ENCODE measurements at places on chromosomes 11 and 22.

- DNase-seq, result no peak
Measured at GRCh38 chr11:73141031-73141308, 1.1 kb downstream of the FCHSD2 start.

GRCh38 chr11:45219411-45219810 lies 66.7 kb downstream of the SYT13 start:
- no peak for DNase-seq

DNA sequence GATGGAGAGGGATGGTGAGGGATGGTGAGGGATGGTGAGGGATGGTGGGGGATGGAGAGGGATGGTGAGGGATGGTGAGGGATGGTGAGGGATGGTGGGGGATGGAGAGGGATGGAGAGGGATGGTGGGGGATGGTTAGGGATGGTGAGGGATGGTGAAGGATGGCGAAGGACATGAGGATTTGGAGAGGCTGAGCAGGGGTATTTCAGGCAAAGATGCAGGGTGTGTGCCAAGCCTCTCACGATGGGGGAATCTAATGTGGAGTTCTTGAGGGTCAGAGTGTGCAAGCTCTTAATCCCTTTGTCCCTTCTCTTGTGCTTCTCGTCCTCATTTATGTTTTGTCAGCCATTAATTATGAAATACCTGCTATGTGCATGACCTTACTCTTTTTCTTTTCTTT lies 7.5 kb upstream of the PLA2G6 start:
- DNase-seq, result no peak

- no peak for DNase-seq
Measured at GRCh38 chr11:12083380-12083779, 27.0 kb upstream of the MICAL2 start.

- DNase-seq, result no peak
Measured at GRCh38 chr11:68704887-68705286, 20.5 kb downstream of the GAL start.

DNA sequence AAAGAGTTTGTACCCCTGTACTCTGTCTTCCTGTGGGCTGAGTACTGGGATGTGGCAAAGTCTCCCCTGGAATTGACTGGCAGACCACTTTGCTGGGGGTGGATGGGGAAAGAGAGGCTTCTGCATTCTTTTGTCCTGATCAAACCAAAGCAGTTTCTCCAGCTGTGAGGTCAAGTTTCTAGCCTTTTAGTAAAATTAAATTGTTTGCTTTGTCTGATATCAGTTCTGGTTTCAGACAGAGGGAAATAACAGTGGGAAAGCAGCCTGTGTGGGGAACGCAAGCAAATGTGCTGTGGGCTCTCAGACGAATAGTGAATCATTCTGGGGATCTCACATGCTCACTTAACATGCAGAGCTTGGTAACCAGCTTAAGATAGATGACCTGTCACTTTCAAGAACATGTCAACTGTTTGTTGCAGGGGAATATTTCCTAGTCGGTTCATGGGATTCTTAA lies 151.6 kb downstream of the FAT3 start:
- DNase-seq, result peak; percentile 77

GRCh38 chr11:45698777-45699497 lies 33.5 kb upstream of the CHST1 start:
- DNase-seq, result no peak

DNA sequence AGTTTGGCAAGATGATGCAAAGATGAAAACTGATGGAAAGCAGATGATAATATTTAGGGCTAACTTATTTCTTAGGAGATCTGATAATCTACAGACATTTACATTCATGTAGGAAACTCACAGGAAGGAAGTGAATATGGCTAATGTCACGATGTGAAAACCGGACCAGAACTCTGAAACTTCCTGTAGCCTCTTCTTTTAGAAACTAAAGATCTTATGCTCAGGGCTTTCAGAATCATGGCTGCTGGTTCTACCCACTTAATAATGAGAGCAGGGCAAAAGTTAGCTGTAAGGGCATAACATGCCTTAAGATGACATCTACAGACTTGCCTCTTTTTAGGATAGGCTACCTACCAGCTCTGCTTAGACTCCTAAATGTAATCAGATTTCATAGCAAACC lies 15.2 kb downstream of the CPSF7 start:
- no peak for DNase-seq

- no peak for DNase-seq
Measured at GRCh38 chr11:33419924-33420323, 162.7 kb downstream of the HIPK3 start.

DNA sequence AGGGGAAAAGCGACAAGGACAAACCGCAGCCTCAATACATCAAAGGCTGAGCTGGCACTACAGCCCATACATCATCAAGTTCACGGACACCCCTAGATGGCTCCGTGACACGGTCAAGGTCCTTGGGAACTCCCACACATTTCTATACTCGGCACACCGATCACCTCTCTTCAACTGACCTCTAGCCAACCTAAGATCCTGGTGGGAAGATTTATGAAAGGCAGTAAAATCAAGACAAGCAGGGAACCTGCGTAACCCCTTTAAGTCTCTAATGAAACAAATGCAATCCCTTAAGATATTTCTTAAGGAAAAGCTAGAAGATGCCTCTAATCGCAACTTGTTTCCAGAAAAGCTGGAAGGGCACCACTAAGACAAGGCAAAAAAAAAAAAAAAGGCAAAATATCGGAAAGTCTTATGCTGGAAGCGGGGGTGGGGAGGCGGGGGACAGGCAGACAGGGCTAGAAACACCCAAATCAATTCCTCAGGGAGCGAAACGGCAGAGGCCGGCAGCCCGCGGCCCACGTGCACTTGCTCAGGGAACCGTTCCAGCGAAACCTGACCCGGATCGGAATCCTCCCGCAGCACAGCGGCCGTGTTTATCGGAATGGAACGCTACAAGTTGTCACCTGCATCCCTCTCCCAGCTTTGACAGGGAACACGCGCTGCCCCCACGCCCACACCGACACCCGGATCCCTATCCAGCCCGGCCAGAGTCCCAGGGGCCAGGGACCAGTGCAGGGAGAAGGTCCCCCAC lies 1.4 kb downstream of the ARHGAP20 start:
- no peak for DNase-seq

DNA sequence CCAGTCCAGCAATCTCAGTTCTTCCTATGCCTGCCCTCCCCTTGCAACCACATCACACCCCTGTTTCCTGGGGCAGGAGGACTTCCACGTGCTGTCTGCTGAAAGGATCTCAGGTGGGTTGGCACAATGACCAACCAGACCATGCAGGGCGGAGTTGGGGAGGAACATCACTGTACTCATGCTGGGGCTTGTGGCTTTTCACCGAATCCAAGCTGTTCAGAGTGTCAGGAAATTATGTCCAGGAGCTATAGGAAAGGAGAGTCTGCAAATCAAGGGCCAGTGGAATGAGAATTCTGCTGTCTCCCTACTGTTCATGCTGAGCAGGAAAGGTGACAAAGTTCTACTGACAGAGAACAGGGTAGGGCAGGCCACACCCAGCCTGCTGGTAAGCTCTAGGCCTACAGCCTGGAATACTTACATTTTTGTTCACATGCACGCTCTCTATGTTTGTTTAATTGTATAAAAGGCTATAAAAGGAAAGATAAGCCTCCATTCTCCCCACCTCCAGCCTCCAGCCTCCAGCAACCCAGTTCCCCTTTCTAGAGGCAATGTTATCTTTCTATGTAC lies 1.7 kb upstream of the PLAAT2 start:
- no peak for DNase-seq

DNA sequence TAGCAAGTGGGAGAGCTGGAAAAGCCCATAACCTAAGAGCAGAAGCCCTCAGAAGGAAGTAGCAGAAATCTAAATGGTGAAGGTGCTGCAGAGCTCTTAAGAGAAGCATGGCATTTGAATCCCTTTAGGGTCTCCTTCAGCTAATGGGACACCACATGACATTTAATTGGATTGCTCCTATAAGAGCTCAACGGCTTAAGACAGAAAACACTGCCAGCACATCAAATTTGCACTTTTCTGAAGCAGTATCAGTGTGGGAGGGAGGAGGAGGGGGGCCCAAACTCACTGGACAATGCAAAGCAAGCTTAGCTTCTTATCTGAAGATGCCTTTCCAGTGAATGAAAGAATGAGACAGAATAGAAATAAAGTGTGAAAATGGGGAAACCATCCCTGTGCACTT lies 287.9 kb upstream of the MTNR1B start:
- DNase-seq, result no peak

DNA sequence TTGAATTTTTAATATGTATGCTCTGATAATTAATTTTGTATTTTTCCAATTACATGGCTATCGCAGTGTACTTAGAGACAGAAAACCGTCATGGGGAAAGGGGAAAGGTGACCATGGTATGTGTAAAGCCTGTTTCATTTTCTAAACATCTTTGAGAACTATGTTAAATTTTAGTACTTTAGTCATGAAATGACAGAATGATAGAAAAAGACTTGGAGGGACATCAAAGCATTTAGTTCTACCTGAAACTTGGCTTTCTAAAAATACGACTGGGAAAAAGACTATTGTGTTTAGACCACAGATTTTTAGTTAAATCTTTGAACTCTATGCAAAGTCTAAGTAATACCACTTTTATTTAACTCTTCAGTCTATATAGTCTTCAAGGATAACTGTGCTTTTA lies 54.1 kb downstream of the MAML2 start:
- no peak for DNase-seq

DNA sequence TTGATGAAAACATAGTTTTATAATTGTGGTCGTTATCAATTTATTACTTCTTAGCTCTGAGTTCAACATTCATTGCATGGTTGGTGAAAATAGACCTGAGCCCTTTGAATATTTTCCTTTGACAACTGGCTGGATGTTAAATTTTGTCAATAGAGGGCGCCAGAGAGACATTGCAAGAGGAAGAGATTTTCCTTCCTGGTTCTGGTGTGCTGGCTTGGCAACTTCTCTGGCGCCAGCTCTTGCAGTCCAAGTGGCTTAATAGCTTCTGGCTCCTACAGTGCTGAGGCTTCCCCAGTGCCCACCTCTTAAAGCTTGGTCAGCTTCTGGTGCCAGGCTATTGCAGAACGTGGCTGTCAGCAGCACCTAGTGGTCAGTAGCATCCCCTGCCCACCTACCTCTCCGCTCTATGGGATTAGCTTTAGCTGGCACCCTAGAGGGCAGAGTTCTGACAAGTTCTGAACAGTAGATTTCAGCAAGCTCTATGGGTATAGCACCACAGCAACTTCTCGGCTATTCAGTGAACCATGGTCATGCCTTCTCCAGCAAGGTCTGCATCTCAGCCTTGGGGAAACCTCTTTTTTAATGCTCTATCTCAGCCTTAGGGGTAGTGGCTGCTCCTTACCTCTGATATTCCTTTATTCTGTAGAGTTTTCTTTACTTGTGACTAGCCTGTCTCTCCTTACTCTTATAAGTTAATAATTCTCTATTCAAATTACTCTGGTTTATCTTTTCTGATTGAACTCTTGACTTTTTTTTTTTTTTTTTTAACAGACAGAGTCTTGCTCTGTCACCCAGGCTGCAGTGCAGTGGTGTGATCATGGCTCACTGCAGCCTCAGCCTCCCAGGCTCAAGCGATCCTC lies 59.4 kb downstream of the ACER3 start:
- DNase-seq, result peak; percentile 85

DNA sequence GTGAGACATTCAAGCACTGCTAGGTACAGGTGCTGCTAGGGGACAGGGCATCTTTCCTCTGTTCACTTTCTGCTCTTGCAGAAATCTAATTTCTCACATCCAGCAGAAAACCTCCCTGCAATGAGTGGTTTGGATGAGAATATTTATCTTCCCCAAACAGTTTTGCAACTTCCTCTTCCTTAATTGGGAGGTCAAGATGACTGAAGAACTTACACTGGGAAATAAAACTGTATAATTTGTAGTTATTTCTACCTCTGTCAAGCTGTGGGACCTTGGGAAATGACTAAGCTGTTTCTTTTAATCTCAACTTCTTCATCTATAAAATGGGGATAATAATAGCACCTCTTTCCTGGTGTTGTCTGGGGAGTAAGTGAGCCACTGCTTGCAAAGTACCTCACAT lies 69.8 kb downstream of the PRR5L start:
- DNase-seq, result no peak

DNA sequence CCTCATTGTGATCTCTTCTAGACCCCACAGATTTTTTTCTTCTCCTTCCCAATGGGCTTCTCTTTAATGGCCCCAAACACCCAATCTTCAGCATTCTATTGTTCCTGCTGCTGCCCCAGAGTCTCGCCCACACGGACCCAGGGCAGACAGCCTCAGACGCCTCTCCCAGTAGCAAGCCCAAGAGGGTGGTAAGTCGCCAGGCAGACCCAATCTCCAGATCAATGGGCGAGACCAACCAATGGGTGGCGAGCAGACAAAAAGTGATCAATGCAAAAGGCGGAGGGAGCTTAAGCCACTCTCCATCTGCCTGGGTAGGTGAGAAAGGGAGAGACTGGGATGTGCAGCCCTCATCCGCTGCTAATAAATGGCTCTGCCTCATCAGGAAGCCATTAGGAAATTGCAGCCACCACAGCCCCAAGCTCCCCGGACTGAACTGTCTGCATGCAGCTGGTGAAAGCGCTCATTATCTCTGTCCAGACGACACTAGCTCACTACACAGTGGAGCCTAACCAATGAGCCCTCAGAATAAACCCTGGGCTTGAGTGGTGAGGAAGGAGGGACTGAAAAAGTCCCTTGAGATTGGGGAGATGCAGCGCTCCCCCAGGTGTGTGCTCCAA lies 81.8 kb downstream of the ETS1 start:
- DNase-seq, result no peak

GRCh38 chr11:798093-798713 lies at the start of gene SLC25A22:
Gene SLC25A22 (minus strand): TSS chr11:798281. CDS start chr11:795006, 3,275 bp downstream.
- no peak for DNase-seq

DNA sequence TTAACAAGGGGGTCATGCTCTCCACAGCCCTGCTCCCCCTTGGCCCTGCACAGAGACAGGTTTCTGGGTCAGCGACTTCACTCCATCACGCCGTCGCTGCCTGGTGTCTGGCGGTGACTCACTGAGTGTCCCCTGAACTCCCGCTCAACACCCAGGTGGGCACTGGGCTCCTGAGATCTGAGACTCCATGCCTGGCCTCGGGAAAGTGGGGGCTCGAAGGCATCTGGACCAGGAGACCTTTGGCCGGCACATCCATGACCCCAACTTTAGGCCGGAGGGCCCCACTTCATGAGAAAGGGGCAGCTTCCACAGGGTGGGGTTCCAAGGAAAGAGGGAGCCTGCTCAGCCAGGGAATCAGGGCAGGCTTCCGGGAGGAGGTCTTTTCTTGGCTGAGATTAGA lies 79.3 kb upstream of the PRR5 start:
- no peak for DNase-seq

DNA sequence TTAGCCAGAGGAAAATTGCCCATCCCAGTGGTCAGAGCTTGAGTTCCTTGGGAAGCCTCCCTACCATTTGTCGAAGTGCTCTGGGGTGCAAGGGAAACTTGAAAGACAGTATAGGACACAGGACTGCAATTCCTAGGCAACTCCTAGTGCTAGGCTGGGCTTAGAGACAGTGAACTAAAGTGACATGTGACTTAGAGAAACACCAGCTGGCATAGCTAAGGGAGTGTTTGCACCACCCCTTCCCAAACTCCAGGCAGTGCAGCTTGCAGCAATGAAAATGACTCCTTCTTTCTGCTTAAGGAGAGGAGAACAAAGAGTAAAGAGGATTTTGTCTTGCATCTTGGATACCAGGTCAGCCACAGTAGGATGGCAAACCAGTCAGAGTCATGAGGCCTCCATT lies 388.0 kb downstream of the DYNC2H1 start:
- no peak for DNase-seq
